Activated naive CD8-positive, alpha-beta T cell treated with anti-CD3 and anti-CD28 coated beads, Interleukin-2, amount 50 U/mL, for 16 hours (primary cell): ENCODE measurements at places on chromosomes 4 and X.
A peak's percentile ranks its signal among the peaks of the same experiment; 100 is the strongest.

DNA sequence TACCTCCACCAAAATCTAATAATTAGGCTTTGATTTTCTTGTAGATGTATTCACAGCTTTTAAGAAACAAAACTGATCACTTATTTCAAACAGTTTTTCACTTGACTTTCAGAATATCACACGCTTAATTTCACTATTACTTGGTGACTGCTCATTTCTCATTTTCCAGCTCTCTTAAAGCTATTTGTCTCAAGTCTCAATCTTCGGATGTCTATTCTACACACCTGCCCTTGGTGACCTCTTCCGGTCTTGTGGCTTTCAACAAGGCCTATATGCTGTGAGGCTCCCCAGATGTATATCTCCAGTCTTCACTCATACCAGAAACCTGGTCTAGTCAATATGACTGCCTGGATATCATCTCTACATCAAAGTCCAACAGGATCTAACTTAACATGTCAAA lies 34.9 kb upstream of the ANXA10 start:
- no peak for DNase-seq

- DNase-seq = no peak
These were observed 596.4 kb downstream of the PCDH18 start for GRCh38 chr4:136935871-136936270.

- DNase-seq = no peak
These were observed 27.0 kb upstream of the FAM47B start for GRCh38 chrX:34915463-34916225.

GRCh38 chr4:122845760-122846159 lies 19.1 kb downstream of the FGF2 start:
- DNase-seq = no peak

DNA sequence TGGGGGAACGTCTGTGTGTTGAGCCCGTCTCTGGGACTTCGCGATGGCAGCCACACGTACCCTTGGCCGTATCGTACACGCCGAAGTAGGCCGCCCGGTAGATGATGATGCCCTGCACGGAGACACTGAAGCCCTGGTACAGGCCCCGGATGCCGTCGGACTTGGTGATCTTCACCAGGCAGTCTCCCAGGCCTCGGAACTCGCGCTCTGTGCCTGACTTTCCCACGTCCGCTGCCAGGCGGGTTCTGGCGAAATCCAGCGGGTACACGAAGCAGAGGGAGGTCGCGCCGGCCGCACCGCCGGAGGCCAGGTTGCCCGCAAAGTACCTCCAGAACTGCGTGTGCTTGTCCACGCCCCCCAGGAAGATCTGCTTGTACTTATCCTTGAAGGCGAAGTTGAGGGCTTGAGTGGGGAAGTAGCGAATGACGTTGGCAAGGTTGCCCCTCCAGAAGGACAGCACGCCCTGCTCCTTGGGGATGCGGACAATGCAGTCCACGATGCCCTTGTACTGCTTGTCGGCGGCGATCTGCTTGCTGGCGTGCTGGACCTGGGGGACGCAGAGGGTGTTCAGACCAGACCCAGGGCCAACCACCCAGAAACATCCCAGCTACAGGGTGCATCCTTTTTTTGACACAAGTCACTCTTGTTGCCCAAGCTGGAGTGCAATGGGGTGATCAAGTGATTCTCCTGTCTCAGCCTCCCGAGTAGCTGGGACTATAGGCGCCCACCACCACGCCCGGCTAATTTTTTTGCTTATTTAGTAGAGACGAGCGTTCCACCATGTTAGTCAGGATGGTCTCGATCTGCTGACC lies 2.5 kb downstream of the SLC25A6 start:
- no peak for DNase-seq

DNA sequence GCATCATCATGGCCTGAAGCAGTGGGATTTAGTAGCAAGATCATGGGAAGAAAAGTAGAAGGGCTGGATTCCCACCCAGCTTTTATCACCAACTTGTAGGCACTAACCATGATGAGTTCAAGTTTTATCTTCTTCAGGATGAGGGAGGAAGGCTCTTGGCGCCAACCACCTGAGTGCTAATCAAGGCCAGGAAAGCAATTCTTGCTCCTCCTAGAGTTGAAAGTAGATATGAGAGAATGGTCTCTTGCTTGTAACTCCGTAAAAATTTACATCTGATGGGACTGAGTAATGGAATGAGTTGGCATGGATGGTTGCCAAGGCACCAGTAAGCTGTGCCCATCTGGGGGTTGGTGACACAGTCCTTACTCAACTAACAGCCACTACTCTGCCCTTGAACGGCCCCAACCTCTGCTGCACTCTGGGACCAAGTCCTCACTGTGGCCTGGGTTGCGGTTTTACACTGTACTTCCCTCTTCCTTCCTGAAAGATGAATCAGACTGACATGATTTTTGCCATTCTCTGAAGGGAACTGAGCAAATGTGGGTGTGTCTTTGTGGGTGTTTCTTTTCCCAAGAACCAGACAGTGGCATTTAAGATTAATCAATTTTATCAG lies 39.4 kb upstream of the NDP start:
- no peak for DNase-seq

DNA sequence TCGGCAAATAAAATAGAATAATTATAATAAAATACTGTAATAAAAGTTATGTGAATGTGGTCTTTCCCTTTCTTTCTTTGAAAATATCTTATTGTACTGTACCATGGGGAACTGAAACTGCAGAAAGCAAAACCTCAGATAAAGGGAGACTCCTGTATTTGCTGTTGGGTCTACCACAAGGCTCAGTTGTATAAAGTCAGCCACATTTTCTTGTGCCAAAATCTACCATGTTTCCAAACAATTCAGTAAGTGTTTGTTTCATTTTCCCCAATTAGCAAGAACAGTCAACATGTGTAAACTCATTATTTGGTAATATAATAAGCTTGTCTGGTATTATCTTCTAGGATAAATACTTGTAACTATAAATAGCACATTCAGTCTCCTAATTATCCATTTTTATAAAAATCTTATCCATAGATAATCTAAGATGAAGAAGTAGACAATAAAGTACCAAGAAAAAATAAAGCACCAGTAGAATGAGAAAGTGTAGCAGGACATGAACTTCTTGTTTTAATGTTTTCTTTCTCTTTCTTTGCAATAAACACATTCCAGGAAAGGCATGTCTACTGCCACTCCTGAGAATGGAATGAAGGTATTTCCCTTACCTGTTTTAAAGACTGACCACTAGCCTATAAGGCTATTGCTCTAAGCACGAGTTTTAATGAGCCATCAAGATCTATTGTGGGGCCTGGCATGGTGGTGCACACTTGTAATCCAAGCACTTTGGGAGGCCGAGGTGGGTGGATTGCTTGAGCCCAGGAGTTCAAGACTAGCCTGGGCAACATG lies 15.0 kb upstream of the OTUD4 start:
- DNase-seq = no peak

- no peak for DNase-seq
These were observed 14.6 kb downstream of the SAT1 start for GRCh38 chrX:23797371-23798128.

DNA sequence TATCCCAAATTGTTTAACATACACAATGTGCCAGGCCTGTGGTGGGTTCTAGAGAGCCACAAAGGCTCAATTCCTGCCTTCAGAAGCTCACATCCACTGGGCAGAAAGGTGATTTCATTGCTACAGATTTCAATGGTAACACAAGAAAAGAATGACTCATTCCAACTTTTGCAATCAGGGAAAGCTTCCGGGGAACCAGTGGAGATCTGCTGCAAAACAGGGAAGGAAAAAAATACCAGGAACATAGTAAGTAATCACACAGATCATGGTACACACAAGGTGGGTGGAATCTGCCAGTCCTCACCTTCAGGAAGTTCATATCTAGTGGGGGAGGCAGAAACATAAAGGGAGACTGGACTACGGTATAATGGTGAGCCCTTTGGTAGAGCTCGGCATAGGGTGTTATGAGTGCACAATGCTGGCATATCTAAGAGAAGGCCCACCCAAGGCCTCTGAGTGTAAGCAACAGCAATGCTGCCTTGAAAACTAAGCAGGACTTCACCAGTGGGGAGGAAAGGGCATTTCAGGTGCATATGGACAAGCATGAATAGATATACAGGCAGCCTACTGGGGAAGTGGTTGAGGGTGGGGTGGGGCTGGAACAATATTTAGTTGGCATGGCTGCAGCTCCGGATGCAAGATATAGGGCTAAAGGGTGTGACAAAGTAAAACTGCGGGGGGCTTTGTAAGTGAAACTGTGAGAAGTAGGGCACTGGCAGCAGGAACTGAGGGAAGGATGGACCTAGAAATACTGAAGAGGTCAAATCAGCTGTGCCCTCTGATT lies 24.2 kb downstream of the GPRIN3 start:
- DNase-seq = no peak

DNA sequence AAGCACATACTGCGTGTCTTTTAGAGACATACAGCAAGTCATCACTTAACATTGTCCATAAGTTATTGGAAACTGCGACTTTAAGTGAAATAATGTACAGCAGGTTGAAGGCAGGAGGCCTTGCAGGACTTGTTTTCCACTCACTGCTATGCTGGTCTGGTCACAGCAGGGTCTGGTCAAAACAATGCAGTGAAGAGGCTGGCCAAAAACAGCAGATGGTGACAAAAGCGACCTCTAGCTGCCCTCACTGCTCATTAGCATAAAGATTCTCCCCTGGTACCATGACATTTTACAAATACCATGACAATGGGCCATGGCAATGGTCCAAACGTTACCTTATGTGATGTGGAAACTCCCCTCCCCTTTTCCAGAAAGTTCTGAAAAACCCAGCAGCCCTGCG lies 1283.6 kb downstream of the FSTL5 start:
- DNase-seq = no peak

DNA sequence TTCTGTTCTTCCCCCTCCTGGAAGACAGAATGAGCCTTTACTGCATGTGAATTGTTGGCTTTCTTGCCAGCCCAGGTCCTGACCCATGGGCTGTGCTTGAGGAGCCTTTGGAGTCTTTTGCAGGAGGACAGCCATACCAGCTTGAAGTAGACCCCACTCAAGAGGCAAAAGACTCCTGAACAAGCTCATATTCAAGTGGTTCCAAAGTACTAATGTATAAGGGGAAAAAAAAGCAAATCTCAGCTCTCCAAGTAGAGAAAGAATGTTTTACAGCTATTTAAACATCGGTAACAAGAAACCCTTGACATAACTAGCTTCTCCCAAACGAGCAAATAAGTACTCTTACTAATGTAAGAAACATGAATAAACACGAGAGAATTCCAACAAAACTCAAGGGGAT lies 174.9 kb upstream of the MXRA5 start:
- DNase-seq = no peak

GRCh38 chrX:3143043-3143799 lies 102.0 kb downstream of the ARSF start:
- no peak for DNase-seq

GRCh38 chr4:126611900-126612299 lies 1020.9 kb upstream of the INTU start:
- DNase-seq = no peak

- peak; percentile 29 for DNase-seq
These were observed 2.4 kb downstream of the SPRY1 start for GRCh38 chr4:123398853-123399626.

GRCh38 chrX:133415276-133416105 lies at the start of gene GPC4:
TSS of gene GPC4 (minus strand) at chrX:133415489. CDS start at chrX:133414965, 524 bp downstream.
- no peak for DNase-seq

DNA sequence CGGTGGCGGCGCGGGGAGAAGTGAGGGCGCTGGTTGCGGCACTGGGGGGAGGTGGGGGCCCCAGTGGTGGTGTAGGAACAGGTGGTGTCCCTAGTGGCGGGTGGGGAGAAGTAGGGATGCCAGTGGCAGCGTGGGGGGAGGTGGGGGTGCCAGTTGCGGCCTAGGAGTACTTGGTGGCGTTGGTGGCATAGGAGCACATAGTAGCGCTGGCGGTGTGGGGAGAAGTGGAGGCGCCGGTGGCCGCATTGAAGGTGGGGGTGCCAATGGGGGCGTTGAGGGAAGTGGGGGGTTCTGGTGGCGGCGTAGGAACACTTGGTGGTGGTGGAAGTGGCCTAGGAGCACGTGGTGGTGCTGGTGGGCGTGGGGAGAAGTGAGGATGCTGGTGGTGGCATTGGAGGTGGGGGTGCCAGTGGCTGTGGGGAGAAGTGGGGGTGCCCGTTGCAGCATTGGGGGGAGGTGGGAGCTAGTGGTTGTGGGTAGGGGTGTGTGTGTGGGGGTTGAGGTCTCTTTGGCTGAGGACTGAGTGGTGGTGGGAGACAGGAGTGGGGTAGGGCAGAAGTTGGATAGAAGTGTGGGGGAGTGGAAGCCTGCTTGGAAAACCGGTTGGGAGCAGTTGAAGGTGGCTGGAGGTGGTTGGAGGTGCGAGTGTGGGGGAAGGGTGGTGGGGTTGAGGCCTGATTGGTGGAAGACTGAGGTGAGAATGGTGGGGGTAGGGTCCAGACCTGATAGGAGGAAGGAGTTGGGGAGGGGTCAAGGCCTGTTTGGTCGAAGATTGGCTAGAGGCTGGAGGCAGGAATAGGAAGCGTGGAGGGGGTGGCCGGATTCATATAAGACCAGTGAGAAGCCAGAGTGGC lies 1.1 kb downstream of the GCNA start:
- DNase-seq = no peak

GRCh38 chr4:150217808-150218207 lies 139.6 kb downstream of the DCLK2 start:
- no peak for DNase-seq

GRCh38 chr4:3361406-3361805 lies 68.6 kb downstream of the RGS12 start:
- no peak for DNase-seq

- no peak for DNase-seq
These were observed 84.2 kb downstream of the NFKB1 start for GRCh38 chr4:102585329-102585728.

DNA sequence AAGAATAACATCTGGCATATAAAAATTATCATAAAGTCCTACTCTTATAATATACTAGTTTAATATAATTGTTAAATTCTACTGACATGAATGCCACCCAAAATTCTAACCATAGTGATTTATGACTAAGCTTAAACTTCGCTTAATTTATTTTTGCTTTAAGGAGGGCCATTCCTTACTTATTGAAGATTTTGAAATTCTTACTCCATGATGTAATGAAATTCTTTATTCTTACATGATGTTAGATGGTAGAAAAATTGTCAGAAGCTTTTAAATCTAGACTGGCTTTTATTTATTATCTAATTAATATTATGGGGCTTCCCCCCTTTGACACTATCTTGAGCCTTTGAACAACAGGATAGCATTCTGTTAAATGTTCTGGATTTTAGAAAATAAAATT lies 19.5 kb upstream of the SUPT20HL2 start:
- no peak for DNase-seq

GRCh38 chr4:3823496-3824341 lies 57.5 kb downstream of the ADRA2C start:
- no peak for DNase-seq

GRCh38 chr4:148845609-148846008 lies 403.4 kb upstream of the NR3C2 start:
- no peak for DNase-seq
